Prostate gland (tissue), 2 donors: ENCODE measurements at places on chromosomes 3 and 15. TPM values are rescaled to one million over a fixed set of nuclear protein-coding genes. Genes with fewer than 3 reads are reported as not detected.

Gene VEPH1
- total RNA-seq = 3.4 TPM

Gene KNG1
- total RNA-seq = 0.91 TPM

Gene EHD4
- total RNA-seq = 18.4 TPM

Gene DOCK3
- total RNA-seq = 0.36 TPM

Gene INSYN1
- 26.0 TPM for total RNA-seq

DNA sequence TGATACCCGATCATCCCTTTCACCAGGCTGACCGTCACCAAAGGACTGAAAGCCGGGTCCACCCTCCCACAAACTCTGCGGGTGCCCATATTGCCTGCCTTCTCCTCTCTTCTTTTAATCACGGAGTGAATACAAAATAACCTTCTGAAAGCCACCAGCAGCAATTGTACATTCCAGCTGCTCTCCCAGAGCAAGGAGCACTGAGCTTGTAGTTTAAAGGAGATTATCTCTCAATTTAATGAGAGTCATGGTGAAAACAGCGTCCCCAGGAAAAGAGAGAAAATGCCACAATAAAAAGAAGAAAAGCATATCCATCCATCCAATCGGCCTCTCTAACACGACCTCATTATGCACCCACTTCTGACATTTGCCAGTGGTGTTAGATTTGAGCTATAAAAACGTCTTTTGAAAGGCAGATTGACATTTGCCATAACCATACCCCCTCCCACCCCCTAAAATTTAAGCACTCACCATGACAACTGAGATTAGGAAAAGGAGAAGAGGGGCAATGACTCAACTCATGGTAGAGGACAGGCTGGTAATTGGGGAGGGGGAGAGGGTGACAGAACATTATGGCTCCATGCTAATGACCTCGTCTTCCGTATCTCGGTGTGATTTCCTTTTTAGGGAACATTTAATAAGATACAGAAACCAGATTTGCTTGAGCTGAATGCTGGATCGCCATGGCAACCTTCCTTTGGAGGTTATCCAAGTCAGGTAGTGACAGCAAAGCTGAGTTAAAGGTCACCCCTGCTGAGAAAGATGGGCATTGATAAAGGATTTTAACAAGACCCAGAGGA lies 106.2 kb downstream of the ST8SIA2 start:
- DNase-seq = no peak

DNA sequence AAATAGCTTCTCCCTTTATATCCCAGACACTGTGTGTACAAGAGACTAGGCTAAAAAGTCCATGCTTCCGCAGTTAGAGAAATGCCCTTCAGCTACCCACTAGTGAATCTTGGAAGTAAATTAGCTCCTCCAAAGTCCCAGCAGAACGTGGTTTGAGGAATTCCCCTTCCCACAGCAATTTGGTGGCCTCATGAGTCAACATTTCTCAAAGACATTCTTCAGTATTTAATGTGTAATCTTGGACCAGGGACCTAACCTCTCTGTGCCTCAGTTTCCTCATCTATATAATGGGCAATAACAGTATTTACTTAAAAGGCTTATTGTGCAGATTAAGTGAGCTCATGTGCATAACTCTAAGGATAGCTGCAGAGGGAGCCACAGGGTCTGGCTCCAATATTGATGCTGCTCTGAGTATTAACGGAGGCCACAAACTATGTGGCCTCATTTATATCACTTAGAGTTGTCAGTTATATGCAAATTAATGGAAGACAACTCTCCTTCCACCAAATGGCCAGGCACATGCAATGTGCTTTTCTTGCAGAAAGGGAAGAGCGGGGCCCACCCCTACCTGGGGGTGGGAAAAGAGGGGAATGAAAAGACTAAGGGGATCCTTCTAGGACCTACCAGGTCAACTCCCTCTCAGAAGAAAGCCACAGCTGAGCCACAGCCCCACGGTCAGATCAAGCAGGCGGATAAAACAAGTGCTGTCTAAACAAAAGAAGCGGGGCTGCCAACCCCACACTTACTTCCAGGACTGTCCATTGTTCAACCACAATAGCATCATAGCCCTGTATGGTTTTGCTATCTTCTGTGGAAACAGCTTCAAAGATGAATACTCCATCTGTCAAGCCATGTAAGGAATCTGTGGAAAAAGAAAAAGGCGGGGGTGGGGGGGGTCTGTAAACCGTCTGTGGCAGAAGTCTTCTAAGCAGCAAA lies 92.4 kb downstream of the OXNAD1 start:
- no peak for DNase-seq

GRCh38 chr3:185089751-185090150 lies 63.1 kb downstream of the C3orf70 start:
- DNase-seq = no peak

DNA sequence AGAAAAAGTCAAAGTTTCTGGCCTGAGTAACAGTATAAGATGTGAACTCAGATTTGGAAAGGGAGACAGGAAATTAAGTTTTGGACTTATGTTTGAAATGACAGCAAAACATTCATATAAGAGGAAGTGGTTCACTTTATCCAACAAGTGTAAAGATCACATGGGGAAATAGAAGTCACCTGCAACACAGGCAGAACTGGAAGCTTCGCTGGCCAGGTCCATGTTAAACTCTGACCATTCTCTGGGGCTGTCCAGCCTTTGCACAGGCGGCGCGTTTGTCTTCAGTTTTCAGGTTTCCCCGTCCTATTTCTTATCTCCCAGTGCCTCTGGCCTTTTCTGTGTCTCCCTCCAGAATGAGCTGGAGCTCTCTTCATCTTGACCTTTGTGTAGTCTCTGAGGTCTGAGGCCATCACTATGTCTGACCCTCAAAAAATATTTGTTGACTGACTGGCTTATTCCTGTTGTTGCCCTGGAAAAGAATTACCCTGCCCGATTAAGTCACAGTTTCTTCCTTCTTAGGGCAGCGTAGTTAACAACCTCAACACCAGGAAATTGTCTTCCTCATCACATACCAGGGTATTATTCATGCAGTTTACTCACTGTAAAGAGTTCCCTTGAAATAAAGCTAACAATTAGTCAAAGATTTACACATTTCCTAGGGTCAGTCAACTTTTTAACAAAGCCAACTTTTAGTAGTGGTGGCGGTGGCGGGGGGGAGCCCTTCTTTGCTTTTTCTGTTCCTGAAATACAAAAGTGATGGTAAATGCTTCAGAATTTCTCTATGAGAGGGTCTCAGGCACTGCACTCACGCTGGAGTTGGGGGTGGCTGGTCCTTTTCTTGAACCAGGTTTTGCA lies 959 bp upstream of the RASA2 start:
- DNase-seq = no peak

- no peak for DNase-seq
Measured at GRCh38 chr15:91537856-91538255, 315.7 kb upstream of the SLCO3A1 start.

- DNase-seq = no peak
Measured at GRCh38 chr3:172213904-172214303, 174.5 kb downstream of the FNDC3B start.

DNA sequence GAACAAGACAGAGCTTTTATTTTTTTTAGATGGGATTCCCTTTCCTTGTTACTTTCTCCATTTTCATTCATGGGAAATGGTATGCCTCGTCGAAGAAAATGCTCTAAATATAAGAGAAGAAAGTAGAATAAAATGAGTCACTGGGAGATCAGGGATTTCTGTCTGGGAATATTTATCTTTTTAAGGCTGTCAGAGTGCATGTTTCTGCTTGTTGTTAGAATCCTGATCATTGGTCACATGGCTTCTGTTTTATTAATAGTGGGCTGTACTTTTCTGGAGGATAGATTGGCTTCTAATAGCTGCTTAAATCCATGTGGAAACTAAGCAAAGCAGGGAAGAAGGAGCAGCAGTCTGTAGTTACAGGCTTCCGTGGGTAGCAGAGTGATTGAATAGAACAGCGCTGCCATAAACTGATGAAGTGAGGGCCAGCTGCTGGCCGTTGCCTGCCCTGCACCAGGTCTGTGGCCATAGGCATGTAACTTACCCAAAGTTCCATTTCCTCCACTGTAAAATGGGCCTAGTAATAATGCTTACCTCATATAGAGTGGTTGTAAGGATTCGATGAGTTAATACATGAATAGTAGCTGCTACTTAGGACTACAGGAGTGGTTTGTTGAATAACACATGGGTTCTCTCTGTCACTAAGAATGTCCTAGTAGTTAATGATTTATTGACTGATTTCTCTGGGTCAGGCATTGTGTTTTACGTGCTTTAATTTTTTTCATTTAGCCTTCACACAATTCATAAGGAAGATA lies 289.9 kb downstream of the SATB1 start:
- DNase-seq = no peak

DNA sequence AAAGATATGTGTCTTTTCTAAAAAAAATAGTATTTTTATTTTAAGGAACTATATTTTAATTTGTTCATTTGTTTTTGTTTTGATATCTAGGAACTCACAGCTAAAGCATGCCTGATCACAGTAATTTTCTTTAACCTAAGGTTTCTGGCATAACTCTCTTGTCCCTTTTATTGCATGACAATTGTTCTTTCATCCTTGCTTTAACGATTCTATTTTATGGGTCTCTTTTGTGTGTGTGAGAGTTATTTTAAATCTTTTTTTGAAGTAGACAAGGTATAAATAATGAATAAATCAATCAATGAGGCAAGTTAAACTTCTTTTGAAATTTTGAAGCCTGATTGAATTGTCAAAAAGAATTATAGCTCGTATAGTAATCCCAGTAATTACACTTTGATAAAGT lies 747.8 kb upstream of the GOLIM4 start:
- no peak for DNase-seq

DNA sequence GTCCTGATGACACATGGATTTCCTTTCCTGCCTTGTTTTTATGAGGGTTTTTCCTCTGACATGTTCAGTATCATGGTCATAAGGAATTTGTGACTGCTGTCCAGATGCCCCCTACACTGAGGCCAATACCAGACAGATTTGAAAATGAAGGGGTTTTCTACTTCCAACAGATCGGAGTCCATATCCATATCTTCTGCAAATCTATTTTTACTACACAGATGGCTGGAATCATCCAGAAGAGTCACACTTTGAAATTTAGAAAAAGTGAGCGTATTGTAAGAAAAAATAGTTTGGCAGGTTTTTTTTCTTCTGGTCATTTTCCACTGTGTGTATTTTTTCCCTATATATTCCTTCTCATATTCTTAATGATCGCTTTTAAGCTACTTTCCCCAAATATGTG lies 197.5 kb upstream of the LRRC3B start:
- DNase-seq = no peak

DNA sequence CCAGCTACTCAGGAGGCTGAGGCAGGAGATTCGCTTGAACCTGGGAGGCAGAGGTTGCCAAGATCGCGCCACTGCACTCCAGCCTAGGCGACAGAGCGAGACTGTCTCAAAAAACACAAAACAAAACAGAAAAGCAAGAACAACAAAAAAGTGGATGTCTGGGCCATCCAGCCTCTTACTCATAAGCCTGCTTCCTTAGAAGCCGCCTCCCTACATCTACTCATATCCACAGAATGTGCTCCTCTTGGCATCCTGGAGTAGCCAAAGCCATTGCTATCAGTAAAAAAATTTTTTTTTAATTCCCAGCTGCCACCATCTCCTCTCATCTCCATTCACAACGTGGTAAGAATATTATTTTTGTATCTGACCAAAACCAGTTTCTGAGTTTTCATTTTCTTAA lies 10.8 kb downstream of the ZSCAN2 start:
- DNase-seq = no peak

- DNase-seq = no peak
Measured at GRCh38 chr3:6260551-6261191, 600.2 kb upstream of the GRM7 start.

- DNase-seq = no peak
Measured at GRCh38 chr3:112973325-112974177, 1.4 kb downstream of the CD200R1 start.

DNA sequence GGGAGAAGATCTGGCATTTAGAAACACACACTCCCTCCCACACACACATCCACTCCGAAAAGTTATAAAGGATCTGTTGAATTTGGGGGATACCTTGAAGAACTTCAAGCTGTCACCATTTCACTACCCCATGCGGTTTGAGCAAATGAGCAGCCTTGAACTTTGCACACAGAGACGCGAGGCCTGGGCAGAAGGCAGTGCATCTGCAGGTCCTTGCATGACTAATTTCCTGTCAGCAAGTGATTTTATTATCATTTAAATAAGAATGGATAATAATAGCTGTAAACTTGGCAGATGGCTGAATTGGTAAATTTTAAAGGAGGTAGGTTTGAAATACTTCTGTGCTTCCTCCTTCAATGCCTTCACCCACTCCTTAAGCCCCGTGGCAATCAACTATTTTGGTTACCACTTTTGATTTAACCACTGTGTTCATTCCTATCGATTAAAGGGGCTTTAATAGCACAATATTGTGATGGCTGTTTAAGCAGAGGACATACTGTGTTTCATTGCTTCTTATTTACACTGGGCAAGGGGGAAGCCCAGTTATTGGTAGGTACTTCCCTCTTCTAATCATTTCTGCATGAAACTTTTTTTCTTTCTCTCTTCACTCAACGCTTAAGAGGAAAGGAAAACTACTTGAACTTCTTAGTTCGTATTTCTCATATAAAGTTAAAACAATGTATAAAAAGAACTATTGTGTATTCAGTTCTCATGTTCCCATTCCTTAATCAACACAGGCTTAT lies 108.1 kb downstream of the ROBO2 start:
- DNase-seq = no peak

DNA sequence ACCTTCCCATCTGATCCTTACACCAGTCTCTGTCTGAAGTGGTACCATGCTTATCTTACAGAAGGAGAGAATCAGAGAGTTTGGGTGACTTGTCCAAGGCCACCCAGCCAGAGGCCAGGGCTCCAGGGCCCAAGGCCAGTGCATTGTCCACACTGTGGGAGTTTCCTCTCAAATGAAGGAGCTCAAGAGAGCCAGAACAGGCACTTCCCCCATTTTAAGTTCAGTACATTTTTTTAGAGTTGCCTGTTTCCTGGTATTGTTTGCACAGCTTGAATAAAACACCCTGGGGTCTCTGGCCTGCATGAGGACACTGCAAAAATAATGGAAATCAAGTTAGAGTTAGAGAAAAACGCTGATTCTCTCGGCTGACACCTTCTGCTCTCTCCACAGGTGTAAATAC lies 284.0 kb downstream of the SQOR start:
- DNase-seq = no peak

GRCh38 chr3:71489315-71489761 lies 94.2 kb downstream of the FOXP1 start:
- no peak for DNase-seq

- no peak for DNase-seq
Measured at GRCh38 chr15:71577071-71577470, 233.3 kb upstream of the NR2E3 start.
